ENCODE measurements at places on chromosomes 4 and X.

DNA sequence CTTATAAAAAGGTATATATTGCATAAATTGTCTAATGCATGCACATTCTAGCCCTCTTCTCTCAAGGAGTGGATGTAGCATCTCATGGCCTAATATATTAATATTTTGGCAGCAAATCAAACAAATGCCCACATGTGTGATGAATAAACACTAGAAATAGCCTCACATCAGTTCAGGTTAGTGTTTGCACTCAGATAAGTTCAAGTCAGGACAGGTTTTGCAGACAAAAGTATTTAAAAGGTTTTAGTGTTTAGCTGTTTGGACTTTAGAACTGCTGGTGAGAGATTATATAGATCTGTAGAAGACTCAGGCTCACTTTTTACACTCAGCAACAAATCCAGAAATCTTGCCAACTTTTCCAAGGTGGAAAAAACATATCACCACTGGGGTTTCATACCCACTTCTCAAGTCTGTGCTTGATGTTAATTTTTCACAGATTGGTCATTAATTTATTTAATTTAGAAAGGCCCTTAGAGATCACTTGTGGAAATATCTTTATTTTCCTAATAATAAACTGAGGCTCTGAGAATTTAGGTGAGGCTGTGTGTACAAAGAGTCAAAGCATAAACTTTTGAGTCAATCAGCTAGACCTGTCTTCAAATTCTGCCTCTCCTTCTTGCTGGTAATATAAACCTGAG, 362.6 kb downstream of the GASK1B start:
- no peak for DNase-seq

DNA sequence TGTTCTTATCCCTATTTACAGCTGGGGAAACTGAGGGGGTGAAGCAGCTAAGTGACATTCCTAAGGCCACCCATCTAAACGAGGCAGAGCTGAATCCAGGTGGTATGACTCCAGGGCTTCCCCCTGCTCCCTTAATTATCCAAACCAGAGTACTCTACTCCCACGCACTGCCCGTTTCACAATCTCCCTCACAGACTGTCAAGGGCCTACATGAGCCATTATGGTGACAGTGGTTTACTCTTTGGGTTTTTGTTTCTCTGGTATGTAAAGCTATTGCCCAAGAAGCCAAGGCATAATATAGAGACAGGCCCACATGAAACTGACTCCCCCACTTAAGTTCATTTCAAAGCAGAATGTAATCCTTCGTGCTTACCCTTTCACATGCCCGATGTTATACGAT, 95.1 kb downstream of the NHS start:
- no peak for DNase-seq

DNA sequence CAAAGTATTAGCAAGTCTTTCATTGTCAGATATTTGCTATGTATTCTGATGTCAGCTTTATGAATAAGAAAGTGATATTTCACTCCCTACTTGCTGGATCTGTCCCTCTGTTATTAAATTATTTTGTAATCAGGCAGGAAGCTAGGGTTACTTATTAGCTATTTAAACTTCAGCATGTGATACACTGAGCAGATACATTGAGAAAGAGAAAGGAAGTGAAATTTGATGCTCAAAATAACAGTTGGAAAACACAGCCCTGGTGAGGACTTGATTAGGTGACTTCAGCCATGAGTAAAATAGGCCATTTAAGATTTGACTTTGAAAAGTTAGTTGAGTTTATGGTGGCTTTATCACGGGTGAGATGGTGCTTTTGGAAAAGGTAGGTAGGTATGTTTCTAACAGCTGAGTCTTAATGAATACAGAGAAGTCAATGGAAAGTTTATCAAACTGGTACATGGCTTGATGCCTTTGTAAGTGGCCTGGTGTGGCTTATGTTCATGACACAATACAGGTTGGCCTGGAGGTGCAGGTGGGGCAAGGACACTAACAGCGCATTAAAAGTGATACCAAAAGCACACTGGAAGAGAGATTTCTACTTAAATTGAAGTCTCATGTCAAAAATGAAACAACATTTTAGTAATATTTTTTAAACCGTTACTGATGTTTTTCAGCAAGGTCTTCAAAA, 321.2 kb upstream of the SPOCK3 start:
- DNase-seq, result no peak

DNA sequence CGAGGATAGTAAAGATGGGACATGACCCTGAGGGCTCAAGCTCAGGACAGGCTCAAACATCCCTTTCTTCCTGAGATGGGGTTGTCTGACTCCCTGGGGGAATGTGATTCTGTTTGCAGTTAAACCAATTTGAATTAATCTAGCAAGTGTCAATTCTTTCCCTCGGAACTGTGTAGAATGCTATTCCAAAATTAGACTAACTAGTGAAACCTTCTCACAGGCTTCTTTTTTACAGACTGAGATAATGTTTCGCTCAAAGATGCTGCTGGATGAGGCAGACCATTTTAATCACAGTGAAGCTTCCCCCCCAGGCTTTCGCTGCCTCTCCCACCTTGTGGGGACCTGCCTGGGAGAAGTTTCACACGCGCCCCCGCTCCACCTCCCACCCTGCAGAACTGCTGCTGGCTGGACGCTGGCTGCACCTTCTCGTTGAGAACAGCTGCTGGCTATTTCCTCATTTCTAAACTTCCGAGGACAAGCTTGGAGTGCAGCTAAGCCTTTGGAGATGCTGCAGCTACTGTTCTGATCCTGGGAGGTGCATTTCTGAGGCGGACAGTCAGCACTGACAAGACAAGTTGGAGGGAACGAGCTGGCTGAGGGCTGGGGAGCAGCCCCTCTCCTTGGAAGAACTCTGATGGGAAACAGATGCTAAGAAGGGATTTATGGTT, 297.8 kb downstream of the RAPGEF2 start:
- no peak for DNase-seq

DNA sequence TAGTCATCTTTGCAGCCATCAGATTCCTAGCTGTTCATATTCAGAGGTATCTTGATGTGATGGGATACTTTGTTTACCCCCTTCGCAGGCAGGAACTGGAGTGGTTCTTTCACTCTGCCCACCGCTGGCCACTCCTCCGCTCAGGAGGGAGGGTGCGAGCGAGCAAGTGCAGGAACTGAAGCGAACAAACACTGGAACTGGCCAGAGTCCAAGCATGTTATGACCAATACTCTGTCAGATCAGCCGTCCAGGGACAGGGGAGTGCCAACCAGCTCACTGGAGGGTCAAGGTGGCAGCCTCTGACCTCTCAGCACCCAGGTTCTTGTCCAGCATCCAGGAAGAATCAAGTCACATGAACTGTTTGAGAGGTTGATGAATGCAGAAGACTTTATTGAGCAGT, 18.0 kb upstream of the MANBA start:
- DNase-seq, result no peak

- DNase-seq, result peak; percentile 1
These were observed 34.0 kb downstream of the LDOC1 start for GRCh38 chrX:141142946-141143345.

GRCh38 chr4:37446016-37446415, 201.5 kb downstream of the NWD2 start:
- peak; percentile 67 for DNase-seq

DNA sequence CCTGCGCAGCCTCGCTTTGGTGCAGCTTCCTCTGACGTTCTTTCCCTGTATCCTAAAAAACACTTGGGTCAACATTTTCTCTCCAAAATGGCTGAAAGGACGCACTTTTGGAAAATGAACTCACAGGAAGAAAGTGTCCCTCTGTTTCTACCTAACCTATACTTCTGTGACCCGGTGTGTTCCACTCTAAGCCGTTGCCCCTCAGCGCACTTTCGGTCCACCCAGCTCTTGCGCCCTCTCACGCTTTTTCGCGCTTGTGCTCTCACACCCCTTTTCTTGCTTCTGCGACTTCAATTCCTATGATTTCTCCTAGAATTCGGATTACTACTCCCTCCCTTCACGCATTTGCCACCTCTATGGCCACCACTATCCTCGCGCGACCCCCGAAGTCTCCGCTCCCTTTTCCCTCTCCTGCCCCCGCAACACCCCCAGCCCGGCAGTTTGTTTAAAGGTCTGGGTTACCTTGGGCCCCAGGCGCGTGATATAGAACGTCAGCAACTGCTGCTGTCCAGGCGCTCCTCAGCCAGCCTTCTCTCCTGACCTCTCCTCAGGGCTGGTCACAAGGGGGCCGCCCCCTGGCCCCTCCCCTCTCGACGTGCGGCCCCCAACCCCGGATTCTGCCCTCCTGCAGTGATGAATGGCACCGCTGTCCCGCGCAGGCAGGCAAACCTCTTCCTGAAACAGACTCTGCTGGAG, at the start of gene USP51:
Gene USP51 (minus strand): TSS at position 535 of the 696 bp plus-strand sequence. CDS start 909 bp downstream, outside the sequence.
- no peak for DNase-seq

GRCh38 chr4:20528508-20528907, 171.8 kb upstream of the PACRGL start:
- DNase-seq, result no peak

GRCh38 chr4:2469192-2469984, 482 bp downstream of the RNF4 start:
- peak; percentile 36 for DNase-seq

DNA sequence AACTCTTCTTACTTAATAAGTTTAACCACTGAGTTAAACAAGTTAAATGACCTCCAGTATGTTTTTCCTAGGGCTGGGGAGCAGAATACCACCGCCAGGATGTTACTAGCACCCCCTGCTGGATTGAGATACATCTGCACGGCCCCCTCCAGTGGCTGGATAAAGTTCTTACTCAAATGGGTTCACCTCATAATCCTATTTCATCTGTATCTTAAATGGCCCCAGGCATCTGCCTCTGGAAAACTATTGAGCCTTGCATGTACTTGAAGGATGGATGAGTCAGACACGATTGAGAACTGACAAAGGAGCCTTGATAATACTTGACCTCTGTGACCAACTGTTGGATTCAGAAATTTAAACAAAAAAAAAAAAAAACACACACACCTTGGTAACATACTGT, 61.5 kb upstream of the MMAA start:
- peak; percentile 61 for DNase-seq

- DNase-seq, result no peak
These were observed 8.1 kb upstream of the RENBP start for GRCh38 chrX:153952373-153953026.

DNA sequence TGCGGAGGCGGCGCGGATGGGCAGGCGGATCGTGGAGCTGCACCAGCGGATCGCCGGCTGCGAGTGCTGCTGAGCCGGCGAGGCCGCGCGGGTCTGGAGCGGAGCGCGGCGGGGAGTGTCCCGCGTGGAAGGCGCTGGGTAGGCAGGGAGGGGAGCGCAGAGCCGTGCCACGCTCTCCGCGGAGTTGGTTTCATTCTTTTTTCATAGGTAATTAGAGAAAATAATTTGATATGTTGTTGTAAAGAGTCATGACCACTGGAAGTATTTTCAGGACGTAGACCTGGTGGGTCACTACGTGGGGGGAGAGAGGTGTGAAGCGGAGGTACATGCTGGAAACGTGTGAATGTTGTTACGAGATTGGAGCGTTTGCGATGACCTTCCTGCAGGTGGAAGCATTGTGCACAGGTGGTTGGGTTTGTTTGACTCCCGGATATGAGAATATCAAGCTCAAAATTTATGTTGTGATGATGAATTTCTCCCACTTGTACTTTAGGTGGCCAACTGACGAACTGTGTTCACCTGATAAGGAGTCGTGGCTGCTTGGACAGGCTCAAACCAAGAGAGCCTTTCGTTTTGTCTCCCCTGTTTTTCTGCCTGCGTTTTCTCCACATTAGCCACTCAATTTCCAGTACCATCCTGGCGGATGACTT, 19.1 kb upstream of the S100P start:
- DNase-seq, result peak; percentile 54

- DNase-seq, result no peak
These were observed 74.1 kb downstream of the AFAP1 start for GRCh38 chr4:7865533-7865932.

- no peak for DNase-seq
These were observed 505 bp upstream of the PKD2 start for GRCh38 chr4:88006956-88007303.

DNA sequence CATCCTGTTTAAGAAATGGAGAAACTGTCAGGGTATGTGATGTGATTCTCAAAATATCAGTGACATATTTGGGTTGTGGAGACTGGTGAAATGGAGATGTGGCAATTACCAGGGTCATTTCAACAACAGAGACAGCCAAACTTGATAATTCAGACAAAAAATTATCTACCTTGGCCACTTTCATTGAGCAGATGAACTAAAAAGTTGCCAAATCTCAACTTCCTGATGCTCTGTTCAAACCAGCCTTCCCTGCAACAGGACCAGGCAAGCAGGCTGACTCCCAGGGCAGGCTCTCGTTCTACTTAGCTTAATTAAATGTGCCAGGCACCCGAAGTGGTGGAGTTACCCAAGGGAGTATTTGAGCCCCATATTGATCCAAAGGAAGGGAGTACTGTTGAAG, 199.6 kb downstream of the AFF2 start:
- no peak for DNase-seq

- DNase-seq, result no peak
These were observed 20.5 kb downstream of the RWDD4 start for GRCh38 chr4:183638436-183638835.

GRCh38 chr4:3676907-3677747, 89.1 kb upstream of the ADRA2C start:
- DNase-seq, result no peak

- no peak for DNase-seq
These were observed 67.5 kb downstream of the TBL1X start for GRCh38 chrX:9532349-9532748.

GRCh38 chr4:121692261-121692660, 4.5 kb downstream of the ANXA5 start:
- no peak for DNase-seq

DNA sequence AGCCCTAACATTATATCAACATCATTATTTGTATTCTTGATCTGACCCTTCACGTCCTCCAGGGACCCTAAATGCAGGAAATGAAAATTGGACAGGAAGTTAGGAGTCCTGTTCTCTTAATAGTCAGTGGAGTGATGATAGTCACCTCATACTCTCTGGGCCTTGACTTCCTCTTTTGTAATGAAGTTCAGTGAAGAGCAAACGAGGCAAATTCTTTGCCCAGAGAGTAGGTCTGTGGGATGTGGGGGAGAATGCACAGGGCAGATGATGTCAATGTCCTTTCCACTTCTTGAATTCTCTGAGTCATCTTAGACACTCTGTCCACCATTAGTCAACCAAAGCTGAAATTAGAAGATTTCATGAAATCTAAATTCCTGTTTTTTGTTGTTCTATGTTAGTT, 17.1 kb upstream of the GPRIN3 start:
- peak; percentile 69 for DNase-seq

Measured in HT1080 (cell line).